SW480 (cell line): ENCODE measurements at places on chromosomes 2 and 18.

- no peak for DNase-seq
Measured at GRCh38 chr2:120231974-120232635, 8.9 kb upstream of the TMEM185B start.

- no peak for DNase-seq
Measured at GRCh38 chr2:20207051-20207450, 17.9 kb downstream of the SDC1 start.

- DNase-seq, result peak; percentile 90
Measured at GRCh38 chr2:105454801-105455485, 56.1 kb upstream of the FHL2 start.

DNA sequence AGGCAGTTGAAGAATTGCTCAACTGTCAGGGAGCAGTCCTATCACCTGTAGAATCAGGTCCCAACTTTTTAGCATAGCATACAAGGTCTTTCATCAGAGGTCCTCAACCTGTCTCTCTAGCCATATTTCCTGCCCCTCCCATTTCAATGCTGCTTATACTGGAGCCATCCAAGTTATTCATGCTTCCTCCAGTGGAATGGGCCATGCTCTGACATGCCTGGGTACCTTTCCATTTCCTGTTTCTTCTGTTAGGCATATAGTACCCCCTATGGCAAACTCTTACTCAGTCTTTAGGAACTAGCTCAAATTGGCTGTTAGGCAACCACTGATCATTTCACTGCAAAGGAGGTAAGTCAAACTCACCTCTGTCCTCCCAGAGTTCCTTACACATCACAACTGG, 51.0 kb upstream of the ABCA12 start:
- no peak for DNase-seq

DNA sequence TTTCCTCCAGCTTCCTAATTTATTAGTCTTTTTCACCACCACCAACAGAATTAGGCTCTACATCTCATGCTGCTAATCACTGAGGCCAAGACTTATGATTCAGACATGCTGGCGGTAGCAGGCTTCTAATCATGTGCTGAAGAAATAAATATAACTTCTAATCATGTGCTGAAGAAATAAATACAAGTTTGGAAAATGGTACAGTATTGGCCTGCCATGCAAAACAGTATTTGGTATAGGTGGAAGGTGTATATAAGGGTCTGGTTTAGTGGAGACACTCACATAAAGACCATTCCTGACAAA, 240.7 kb downstream of the TGIF1 start:
- no peak for DNase-seq

DNA sequence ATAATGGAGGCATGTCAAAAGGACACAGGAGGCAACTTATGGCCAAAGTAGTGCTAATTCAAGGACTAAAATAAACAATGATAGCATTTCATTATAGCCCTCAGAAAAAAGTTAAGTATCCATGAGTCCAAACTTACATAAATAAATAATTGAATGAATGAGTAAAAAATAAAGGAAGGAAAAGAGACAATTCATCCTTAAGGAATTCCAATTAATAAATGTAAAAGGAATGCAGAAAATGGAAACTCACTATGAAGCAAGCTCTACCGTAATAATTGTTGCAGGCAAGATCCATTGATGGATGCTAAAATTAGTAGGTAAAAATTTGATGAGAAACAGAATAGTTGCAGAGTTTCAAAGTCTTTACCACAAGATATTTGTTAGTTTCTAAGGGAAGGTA, 88.2 kb upstream of the RAPGEF4 start:
- no peak for DNase-seq

- DNase-seq, result no peak
Measured at GRCh38 chr2:233501198-233502076, 65.1 kb downstream of the USP40 start.

- no peak for DNase-seq
Measured at GRCh38 chr2:120367221-120367620, 21.3 kb downstream of the INHBB start.

- no peak for DNase-seq
Measured at GRCh38 chr2:77018219-77018618, 504.0 kb downstream of the LRRTM4 start.

DNA sequence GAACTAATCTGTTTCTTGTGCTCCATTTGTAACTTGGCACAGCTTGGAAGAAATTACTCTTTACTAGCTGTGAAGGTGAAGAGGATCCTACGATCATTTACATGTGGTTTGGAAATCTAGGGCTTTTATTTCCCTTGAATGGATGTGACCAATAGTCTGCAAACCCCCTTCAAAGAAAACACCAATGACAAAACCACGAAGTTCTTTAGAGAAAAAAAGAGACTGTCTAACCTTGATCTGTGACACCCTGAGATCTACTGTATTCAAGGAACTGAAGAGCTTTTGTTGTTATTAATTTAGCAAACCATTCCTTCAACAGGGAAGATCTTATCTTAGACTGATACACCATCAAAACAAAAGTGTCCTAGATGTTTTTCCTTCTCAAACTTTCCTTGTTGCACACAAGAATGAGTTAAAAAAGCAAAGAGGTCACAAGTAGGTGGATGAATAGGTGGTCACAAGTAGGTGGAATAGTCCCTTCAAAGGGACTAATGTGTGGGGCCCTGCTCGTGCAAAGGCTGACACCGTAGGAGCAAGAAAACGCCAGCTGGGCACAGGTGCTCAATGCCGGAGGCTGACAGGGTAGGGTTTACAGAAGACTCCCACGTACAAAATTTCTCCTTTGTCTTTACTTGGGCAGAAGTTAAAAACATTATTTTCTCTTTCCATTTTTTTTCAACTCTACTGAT, 95.6 kb upstream of the ITGB6 start:
- no peak for DNase-seq

DNA sequence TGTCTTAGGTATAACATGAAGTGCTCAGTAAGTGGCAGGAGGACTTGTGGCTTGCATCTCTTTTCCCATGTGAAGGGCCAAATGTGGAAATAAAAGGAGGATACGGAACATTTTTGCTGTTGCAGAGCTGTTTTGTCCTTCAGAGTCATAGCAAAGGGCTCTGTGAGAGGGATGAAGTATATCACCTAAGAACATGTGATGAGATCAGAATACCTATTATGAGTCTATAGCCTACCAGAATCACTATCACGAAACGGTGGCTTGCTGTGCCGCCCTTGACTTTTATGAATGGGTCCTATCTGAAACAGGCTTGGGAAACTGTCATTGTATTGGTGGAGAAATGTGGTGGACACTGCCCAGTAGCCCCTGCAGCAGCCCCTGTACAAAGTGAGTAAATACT, 67.0 kb upstream of the ITGB6 start:
- DNase-seq, result no peak

DNA sequence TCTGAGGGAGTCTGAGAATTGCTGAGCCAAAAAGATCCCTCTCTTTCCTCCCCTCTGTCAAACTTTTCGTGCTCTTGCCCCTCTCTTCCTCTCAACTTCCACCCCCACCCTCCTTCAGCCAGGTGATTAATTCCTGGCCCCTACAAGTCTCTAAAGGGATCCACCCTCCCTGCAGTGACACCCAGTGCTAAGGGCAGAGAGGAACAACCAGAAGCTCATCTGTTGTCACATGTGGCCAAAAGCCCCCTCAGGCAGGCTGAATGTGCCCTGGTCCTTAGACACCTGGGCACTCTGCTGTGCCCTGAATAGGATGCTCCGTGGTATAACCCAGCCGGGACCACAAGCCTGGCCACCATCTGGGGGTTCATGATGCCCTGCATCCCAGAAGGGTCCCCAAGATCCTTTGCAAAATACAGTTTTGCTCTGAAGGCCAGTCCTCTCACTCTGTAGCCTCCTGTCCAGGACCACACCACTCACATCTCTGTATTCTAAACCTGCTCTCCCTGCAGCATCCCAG, 234.4 kb downstream of the BCL11A start:
- no peak for DNase-seq

DNA sequence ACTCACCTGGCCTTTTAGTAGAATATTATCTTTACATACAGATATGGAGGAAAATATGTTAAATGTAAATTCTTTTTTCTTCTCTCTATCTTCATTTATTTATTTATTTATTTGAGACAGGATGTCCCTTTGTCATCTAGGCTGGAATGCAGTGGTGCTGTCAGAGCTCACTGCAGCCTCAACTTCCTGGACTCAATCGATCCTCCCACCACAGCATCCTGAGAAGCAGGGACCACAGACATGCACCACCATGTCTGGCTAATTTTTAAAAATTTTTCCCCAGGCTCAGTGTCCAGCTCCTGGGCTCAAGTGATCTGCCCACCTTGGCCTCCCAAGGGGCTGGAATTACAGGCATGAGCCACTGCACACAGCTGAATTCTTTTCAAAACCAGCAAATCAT, 20.3 kb downstream of the KYNU start:
- no peak for DNase-seq

- DNase-seq, result no peak
Measured at GRCh38 chr18:44681076-44681970, 635 bp downstream of the SETBP1 start.

- no peak for DNase-seq
Measured at GRCh38 chr2:63737081-63737751, 104.5 kb upstream of the UGP2 start.

DNA sequence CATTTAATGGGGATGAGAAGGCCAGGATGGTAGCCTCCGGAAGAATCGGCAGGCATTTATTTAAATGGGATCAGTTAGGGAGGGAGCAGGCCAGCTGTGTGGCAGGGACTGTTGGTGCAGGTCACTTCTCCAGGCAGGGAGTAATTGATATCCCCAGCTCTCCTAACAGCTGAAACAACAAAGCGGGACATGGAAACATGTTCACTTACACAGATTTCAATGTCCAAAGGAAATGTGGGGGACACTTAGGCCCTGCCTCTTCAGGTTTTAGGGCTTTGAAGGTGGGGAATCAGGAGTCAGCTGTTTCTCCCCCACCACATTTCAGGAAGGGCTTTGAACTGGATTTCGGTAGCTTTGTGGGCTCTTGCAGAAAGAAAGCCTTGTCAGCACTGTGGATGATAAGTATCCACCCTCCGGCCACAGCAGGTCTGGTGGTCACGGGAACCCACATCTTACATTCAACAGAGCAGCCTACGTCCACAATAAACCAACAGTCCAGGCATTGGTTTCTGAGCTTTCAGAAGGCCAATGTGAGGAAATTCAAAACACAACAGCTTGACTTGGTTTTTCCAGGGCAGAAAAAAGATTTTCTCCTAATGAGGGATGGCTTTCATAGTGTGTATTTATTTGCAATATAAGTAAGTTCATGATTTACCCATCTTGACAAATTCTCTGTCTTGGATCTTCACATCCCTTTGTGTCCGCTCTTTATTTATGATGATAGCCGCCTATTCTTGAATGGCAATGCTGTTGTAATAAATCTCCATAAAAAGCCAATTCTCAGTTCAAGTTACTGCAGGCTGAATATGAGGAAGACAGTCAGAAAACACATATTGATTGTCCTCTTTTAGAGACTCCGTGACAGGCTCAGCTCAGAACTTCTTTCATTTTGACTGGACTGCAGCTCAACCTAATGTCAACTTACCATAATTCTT, 96.6 kb upstream of the NRP2 start:
- DNase-seq, result peak; percentile 60

- DNase-seq, result no peak
Measured at GRCh38 chr18:35489913-35490490, 7.8 kb downstream of the INO80C start.

DNA sequence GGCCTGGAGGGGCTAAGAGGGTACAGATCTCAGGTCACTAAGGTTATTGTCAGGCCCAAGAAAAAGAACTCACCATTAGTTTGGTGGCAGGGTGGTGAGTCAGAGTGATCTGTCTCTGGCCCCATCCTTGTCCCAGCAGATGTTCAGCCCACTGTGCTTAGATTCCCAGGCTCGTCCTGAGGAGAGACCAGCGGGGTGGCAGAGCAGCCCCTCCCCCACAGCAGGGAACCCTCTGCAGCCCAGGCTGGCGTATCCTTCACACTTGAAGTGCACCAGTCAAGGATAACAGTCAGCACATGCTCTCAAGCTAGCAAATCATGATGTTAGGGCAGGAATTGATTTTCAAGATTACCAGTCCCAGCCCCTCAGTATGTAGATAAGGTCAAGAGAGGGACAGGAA, 43.1 kb downstream of the TMEM185B start:
- DNase-seq, result no peak

DNA sequence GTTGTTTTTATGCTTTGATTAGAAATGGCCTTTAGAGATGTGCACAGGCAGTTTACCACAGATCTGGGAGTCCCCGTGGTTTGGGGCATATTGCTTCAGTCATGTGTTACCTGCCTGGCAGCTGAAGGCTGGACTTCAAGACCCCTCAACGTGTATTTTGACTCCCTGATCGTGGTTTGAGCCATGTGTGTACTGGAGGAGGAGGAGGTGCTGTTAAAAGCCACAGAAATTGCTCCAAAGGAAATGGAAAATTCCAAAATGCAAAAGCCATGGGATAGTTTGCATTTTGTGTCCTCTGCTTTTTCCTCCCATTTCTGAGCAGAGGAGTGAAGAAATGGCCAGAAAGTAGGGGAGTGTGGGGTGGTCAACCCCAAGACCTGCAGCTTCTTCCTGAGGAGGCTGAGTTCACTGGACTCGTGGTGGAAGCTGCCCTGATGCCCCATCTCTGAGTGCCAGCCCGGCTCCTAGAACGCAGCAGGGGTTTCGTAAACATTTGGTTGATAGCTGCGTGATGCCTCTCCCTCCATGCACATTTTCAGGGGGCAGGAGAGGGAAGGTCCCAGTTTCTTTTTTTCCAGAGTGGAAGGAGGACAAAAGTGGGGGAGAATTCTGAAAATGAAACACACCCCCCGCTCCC, 45.7 kb downstream of the ITGB1BP1 start:
- DNase-seq, result no peak

GRCh38 chr2:13485256-13485655, 768.5 kb downstream of the TRIB2 start:
- no peak for DNase-seq

GRCh38 chr2:11405599-11406266, 60.2 kb downstream of the E2F6 start:
- no peak for DNase-seq

- DNase-seq, result no peak
Measured at GRCh38 chr18:9177031-9177430, 40.5 kb downstream of the ANKRD12 start.

- DNase-seq, result peak; percentile 18
Measured at GRCh38 chr2:164739966-164740365, 101.7 kb downstream of the COBLL1 start.

GRCh38 chr2:224971214-224971613, 71.1 kb downstream of the DOCK10 start:
- peak; percentile 91 for DNase-seq

DNA sequence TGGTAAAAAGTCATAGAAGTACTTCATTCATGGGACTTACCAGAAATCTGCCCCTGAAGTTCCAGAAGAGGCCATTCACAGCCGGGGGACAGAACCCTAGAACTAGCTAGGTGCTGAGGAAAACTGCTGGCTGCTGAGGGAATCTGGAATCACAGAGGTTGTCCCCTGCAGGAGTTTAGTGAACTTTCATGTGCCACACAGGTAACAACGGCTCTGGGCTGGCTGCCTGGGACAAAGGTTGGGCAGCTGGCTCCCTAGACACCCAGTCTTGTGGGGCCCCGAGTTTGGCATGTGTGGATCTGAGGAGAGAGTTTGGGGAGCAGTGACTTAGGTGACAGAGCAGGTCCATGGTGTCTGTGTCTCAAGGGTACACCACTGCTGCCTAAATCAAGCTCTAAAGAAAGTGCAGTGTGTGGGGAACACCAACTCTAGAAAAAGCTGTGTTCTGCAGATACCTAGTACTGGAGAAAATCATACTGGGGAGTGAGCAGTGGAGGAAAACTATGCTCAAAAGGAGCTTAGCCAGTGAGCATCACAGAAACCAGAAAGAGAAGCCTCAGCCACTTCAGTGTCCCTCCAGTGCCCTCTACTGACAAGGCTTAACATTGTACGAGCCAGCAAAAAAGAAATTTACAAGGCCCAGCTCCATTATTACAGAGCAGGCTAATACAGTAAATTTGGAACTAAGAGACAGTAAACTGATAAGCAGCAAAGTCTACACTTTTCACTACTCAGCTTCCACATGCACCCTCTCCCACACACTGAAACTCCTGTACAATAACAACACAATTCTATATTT, 15.2 kb downstream of the GALNT3 start:
- peak; percentile 6 for DNase-seq
